ENCODE measurements at places on chromosomes 6 and 20.

DNA sequence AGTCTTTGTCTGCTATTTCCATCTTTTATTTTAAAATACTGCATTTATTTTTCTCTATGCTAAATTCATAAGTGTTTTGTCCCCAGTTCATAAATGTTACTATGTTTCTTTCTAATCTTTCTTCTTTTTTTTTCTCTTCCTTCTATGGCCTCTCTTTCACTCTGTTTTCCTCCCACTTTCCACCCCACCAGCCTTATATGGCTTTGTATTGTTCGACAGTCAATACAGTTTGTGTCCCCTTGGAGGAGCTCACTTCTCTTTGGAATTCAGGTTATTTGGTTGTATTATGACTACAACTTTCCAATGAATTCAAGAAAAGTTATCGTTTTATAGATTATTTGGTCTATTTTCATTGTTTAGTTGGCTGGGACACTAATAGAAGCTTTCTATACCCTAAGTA lies 393.5 kb downstream of the NKAIN2 start:
- DNase-seq = no peak

DNA sequence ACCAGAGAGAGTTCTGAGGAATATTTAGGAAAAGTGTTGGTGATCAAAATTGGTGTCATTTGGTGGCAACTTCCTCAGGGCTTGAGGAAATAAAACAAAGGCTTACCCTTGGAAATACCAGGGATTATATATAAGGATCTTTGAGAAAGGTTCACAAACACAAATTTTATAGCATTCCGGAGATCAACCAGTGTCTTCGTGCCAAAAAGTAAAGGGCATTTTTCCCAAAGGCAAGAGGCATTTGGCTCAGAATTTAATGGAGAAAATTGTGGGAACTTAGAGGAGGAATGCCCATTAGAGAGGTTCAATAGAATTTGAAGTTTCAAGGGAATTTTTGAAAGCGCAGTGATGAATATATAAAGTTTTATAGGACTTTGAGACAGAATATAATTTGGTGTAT lies 179.5 kb downstream of the FUT9 start:
- DNase-seq = no peak

DNA sequence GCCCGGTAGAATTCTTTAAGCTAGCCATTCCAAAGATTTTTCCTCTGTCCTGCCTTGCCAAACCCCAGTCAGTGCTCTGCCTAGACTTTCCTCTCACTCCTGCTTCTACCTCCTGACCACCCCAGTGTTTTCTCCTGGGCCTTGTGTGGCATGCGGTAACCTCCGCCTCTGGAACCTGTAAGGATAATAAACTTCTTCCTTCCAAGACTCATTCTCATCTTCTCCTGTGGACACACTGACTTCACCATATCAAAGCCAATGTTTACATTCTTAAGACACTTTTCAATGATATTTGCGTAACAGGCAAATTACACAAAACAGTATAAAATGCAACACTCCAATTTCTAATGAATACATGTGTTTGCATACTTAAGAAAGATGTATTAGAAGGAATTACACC lies 354.6 kb downstream of the RNF144B start:
- DNase-seq = no peak

GRCh38 chr6:116111552-116112528 lies 11.2 kb downstream of the NT5DC1 start:
- DNase-seq = no peak

GRCh38 chr6:4879741-4880275 lies 103.6 kb downstream of the CDYL start:
- no peak for DNase-seq

GRCh38 chr6:20370801-20371200 lies 30.9 kb upstream of the E2F3 start:
- DNase-seq = no peak

DNA sequence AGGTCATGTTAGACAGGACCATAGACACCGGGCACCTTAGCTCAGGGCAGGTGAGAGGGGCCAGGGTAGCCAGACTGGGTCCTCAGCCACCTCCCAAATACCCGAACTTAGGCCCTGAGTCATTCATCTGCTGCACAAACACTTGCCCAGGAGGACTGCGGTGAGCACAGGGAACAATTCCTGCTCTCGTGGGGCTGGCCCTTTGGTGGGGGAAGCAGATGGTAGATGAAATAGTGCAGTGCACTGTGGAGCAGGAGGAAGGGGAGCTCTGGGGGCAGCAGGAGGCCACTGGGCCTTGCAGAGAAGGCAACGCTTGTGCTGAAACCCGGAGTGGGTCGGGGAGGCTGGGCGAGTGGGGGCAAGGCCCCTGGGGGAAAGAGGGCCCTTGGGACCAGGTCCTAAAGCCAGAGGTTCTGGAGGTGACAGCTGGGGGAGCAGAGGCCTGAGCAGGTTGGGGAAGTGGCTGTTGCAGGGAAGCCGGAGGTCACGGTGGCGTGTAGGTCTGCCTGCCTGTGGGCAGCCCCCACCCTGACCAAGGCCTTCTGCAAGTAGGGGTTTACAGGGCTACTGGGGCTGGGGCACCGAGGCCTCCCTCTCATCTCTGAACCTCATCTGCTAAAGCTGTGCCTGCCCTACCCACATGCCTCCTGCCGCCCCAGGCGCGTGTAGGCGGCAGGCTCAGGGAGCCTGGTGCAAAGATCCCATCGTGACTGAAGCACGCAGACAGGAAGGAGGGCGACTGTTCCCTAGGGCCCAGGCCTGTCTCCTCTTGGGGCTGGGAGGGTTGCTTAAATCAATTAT lies 4.7 kb upstream of the NPBWR2 start:
- DNase-seq = no peak

DNA sequence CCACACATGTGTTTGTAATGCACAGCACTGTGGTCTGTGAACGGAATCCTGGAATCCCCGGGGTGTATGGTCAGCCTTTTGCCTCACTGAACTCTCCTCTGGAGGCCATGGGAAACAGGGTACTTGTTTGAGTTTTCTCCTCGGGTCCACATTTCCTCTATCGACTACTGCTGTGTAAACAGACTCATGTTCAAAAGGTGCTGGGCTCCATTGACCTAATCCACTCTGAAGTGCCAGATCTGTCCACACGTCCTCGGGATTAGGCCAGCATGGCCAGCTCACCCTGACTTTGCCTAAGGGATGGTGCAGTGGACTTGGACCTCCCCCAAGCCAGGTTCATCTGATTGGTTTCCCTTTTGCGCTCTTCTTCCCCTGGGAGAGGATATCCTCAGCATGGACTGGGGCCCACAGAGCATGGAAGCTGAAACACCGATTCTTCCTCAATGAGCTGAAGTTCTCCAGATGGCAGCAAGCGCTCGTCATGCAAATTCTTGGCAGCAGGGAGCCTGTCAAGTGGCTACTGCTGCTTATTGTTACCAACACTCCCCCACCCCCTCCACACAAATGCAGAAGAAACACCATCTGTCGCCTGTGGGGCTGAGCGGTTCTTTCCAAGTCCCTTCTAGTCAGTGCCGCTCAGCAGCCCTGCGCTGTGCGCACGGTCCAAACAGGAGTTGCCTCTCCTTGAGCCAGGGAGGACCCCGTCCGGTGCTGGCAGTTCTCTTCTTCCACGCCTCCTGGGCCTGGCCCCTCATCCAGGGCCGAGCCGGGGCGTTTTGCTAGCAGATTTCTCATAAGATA lies 292.6 kb upstream of the MARCKS start:
- no peak for DNase-seq

GRCh38 chr6:49202924-49203536 lies 260.0 kb downstream of the MMUT start:
- no peak for DNase-seq

DNA sequence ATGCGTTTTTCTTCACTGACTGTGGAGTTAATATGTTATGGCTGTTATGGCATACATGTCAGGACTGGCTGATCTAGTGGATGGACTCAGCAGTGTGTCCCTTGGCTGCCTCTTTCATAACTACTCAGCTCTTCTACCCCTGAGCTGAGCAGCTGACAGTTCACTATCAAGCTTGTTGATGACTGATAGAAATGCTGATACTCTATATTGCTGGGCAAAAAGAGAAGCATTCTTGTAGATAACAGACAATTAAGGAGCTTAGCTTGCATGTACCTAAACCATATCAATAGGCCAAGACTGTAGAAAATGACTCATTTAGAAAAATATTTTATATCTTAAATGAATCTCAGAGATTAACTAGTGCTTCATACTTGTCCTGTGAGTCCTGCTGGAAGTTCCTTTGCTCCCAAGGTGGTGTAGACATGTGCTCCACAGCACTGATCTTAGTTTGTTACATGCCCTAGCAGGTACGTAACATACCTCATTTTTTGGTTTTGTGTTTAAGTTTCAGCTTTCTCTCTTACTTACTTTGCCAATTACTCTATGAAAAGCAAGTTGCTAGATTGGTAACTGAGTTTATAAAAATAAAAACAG lies 236.9 kb downstream of the GMDS start:
- no peak for DNase-seq

DNA sequence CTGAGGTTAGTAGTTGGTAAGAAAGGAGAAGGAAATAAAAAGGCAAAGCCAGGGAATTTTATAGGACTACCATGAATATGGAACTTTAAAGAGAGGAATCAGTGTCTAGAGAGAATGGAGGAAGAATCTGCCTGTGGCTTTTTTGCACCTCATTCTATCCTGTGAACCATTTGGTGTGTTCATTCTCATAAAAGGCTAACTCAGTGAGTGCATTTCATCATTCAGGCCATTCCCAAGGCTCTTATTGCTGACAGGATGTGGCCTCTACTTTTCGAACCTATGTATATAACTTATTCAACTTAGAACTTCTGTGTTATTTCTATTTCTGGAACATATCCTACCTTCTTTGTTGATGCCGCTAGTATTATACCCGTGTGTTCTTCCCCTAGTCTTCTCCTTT lies 27.1 kb downstream of the HSF2 start:
- DNase-seq = no peak

DNA sequence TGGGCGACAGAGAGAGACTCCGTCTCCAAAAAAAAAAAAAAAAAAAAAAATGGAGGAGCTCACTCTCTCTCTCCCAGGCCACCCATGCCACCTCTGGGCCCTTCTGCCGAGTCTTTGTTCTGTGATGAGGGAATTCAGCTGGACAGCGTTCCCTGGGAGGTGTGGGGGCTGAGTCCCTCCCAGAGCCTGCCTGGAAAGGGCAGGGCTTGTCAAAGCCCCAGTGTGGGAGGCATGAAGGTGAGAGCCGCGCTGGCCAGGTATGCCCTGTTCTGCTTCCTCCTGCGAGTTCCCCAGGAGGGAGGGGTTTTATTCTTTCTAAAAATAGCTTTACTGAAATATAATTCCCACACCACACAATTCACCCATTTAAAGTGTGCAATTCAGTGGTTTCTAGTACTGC lies 69.6 kb downstream of the TMEM242 start:
- no peak for DNase-seq

DNA sequence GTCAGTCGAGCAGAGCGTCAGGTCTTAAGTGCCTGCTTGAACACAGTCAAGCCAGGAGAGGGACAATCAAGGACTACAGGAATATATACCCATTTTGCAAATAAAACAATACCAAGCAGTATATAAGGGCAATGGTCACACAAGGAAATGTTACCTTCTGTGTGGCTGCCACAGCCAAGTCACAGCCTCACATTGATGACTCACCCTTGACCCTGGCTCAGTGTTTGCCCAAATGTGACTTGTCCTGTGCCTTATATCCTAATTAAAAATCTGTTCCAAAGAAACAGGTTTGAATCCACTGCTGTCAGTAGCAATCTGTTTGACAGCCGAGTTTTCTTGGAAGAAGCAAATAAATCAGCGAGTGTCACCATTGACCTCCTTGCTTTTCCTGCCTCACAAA lies 34.3 kb downstream of the C6orf89 start:
- DNase-seq = no peak

DNA sequence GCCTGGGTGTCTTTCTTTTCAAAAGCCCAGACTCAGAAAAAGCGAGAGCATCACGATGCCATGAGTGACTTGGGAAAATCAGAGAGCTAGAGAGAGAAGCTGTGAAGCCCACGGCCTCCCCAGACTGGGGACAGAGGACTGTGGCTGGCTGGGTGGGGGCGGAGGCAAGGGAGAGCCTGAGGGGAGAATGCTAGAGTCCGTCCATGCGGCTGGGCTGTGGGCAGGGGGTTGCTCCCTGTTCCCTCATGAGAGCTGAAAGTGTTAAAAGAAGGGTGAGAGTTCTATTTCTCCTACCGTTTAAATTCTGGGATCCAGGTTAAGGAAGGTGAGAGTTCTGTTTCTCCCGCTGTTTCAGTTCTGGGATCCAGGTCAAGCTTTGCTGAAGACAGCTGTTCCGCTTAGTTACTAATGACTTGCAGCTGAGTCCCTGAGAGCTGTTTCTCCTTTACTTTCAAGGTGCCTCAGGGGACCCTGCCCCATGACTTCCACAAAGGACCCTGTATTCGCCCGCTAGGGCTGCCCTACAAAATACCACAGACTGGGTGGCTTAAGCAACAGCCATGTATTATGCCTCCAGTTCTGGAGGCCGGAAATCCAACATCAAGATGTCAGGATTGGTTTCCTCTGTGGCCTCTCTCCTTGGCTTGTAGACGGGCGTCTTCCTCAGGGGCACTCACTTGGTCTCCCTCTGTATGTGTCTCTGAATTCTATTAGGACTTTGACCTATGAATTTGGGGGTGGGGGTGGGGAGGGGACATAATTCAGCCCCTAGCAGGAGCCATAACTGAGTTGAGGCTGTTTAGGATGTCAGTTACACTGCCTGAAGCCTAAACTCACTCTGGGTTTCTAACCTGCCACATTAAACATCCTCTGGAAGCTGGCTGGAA lies 127.0 kb downstream of the PXDC1 start:
- no peak for DNase-seq

DNA sequence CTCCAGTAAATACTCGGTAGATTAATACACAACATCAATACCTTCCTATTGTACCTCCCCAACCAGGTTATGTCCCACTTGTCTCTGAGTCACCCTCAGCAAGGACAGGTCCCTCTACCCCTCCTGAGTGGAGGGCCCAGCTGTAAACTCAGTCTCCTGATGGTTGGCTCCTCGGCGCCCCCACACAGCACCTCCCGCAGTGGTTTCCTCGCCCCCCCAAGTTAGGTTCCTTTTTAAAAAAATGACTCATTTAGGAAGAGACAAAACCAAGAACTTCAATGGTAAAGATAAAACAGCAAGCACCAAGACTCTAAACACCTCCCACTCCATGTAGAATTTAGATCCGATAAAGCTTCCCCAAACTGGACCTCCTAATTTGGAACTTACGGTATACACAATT lies 83.5 kb downstream of the TRERF1 start:
- no peak for DNase-seq

DNA sequence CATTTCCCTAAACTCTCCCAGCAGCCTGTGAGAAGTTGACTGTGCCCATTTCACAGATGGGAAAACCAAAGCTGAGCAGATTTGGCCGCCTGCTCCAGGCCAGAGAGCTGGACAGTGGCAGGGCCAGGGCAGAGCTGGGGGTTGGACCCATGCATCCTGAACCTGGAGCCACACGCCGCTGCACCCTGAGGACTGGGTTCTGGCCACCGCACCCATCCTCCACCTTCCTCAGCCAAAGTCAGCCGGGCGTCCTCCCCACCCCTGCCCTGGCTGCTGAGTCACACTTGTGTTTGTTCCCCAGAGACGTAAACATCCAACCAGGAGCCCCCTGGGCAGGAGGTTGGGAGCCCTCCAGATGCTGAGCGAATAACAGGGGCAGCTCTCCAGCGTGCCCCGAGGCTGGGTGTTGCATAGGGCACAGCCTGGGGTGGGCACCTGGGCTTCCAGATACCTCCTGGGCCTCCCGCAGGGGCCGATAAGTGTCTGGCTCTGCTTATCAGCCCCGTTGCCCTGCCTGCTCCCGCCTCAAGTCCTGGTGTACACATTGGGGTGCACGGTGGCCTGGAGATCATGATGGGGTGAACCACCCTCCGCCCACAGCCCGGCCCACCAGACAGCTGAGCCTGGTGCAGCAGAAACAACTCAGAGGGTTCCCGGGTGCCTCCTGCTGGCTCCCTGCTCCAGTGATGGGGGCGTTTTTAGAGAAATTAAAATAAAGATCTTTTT lies 23.8 kb downstream of the RBM38 start:
- DNase-seq = no peak

GRCh38 chr6:106452628-106453027 lies 92.1 kb downstream of the CRYBG1 start:
- DNase-seq = no peak

All from SIG-M5 (cell line).